ENCODE measurements at places on chromosomes 7 and 10.
A peak's percentile ranks its signal among the peaks of the same experiment; 100 is the strongest.

- no peak for DNase-seq
Observed at GRCh38 chr7:109699661-109700060, 1130.0 kb downstream of the DNAJB9 start.

DNA sequence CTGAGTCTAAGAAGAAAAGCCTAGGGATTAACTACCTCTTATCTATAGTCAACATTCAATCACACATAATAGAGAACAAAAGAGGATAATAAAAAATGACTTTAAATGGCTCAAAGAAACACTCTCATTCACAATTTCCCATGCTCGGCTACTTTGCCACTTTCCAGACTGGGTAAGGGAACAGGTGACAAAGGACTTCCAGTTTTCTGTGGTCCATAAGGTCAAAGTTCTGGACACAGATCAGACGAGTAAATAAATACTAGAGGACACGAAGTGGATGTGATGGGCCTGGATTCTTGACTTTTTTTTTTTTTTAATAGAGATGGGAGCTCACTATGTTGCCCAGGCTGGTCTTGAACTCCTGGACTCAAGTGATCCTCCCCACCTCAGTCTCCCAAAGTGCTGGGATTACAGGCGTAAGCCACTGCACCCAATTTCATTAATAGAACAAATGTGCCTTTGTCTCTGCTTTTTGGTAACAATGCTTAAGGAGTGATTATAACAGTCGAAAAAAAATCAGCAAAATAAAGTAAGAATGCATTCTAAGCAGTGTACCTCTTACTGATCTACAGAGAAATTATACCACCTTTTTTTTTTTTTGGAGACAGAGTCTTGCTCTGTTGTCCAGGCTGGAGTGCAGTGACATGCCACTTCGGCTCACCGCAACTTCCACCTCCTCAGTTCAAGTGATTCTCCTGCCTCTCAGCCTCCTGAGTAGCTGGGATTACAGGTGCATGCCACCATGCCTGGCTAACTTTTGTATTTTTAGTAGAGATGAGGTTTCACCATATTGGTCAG, 70.6 kb downstream of the WAPL start:
- DNase-seq: no peak

- DNase-seq: no peak
Observed at GRCh38 chr10:75645704-75646103, 214.3 kb downstream of the LRMDA start.

GRCh38 chr7:132272763-132273371, 303.4 kb downstream of the PLXNA4 start:
- DNase-seq: no peak

DNA sequence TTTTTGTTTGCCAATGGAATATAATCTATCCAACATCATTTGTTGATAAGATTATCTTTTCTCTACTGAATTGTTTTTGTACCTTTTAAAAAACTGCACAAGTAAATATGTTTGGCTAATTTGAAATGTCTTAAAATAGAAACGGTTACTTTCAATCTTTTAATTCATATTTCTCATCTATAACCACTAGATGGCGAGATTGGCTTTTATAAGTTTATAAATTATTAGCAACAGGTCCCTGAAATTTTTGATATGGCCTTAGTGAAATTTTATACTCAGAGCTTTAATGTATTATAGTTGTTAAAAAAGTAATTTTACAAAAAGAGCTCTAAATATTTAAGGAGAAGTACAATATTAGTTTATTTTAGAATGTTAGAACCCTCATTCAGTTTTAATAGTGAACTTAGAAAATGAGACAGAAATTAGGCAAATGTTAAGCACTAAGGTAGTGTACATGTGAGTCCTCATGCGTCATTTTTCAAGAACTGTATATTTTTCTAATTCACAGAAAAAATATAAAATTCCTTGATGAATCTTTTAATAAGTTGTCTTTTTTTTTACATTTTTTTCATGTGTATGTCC, 592.5 kb downstream of the ARL4A start:
- no peak for DNase-seq

DNA sequence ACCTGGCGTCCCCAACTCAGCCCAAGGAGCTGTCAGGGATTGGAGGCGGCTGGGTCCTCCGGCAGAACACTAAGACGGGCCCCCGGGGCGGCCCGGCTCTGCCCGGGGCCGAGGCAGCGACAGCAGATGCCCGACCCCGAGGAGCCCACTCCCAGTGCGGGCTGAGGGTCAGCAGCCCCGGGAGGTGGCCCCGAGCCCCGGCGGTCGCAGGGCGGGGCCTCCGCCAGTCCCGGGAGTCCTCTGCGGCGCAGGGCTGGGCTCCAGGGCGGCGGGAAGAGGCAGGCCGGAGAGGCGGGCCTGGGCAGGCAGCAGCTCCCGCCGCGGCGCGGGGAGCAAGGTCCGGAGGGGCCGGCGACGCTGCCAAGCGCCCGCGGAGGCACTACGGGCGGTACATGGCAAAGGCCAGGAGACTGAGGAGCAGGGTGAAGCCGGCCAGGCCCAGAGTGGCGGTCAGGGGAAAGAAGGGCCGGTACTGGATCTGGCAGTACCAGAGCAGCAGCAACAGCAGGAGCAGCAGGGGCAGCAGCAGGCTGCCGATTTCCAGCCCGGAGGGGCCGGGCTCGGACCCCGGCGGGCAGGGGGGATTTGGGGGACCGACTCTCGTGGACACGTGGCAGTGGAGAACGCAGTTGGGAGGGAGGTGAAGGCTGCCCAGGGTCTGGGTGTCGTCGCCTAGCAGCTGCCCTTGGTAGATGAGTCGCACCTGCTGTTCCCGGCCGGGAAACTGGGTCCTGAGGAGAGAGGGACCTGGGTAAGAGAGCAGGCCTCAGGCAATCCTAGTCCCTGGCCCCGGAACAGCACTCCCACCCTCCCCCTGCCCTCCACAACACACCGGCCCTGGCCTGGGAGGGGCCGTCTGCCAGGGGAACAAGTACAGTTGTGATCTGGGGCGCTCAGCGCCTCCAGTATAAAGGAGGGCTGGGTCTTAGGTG, 827 bp upstream of the FASTK start:
- peak; percentile 73 for DNase-seq

- DNase-seq: no peak
Observed at GRCh38 chr7:128347647-128348097, 4.0 kb upstream of the RBM28 start.

- DNase-seq: no peak
Observed at GRCh38 chr7:55099066-55099820, 80.4 kb downstream of the EGFR start.

- DNase-seq: no peak
Observed at GRCh38 chr10:128095027-128095752, 31.0 kb downstream of the MKI67 start.

DNA sequence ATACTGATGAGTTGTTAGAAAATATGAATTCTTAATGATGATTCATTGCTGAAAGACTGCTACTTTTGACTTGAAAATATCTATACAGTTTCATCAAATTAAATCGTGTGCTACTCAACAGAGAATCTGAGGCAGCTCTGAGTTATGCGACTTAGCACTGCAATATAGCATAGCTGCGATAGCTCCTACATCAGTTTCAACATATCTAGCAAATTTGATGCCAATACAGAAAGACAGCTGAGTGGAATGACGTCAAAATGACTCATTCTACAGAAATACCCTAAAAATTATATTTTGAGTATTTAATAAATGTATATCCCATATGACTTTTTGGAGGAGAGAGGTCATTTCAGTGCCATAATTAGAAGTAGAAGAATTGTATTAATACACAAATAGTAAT, 1.1 kb upstream of the TARP start:
- no peak for DNase-seq

DNA sequence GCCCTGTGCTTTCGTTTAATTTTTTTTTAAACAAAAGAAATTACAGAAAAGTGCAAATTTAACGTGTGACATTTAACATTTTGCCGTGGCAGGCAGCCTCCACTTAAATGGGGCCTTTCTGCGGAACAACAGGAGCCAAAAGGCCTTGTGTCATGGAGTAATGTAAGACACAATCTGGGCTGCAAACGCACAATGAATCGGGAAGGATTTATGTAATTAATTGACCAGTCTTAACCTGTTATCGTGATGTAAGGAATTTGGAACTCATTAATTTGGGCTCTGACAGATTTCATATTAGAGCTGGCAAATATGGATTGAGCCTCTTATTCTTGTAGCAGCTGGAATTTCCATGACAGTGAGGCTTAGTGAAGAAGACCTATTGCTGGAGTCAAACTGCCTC, 86.4 kb downstream of the SNX10 start:
- no peak for DNase-seq

DNA sequence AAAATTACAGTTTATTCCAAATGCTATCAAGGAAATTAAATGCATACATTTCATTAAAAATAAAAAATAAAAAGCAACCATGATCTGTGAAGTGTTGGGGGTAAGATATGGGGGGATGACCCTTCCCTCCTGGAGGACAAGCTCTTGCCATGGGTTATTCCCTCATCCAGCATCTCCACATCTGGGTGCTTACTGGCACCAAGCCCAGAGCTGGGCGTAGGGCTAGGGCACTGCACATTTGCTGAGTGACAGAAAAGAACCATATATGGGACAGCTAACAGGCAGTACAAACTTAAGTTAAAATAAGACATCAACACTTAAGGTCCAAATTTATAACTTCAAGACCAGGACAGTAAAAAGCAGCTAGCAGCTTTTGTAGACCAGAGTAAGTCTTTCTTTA, 10.2 kb downstream of the CCDC6 start:
- DNase-seq: no peak

- DNase-seq: peak; percentile 79
Observed at GRCh38 chr10:2925631-2926030, 141.7 kb upstream of the PFKP start.

- DNase-seq: no peak
Observed at GRCh38 chr10:89699581-89700064, 1.8 kb upstream of the KIF20B start.

DNA sequence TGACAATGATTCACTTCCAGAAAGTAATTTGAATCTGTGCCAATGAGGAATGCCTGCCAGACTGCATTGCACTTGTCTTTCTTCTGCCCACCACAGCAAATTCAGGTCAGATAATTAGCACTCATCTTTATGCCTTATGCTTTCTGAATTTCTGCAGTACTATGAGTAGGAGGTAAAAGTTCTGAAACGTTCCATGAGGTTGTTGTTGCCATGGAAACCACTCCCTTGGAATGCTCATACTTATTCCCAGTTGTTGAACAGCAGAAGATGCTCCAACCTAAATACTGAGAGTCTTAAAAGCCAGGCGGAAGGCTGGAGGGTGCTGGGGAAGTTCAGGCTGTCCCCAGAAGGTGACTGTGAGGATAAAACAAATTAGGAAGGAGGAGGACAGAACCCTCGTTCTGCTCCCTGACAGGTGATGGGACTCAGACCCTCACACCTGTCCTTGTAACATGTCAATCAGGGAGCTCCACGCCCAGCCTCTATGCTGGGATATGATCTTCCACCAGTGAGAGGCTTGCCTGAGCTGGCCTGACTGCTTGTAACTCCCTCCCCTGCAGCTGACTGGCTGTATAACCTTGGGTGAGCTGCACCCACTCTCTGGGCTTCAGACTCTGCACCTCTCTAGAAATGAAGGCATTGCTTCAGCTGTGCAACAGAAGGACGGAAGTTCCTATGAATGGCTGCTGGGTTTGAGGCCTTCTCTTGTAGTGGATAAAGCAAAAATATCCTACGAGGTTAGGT, 554.3 kb upstream of the MGMT start:
- DNase-seq: no peak

GRCh38 chr7:23207021-23207420, 25.2 kb downstream of the NUP42 start:
- no peak for DNase-seq

GRCh38 chr7:53110425-53110824, 75.0 kb downstream of the POM121L12 start:
- DNase-seq: no peak

- no peak for DNase-seq
Observed at GRCh38 chr10:119514819-119515218, 27.7 kb downstream of the RGS10 start.

GRCh38 chr7:23925088-23925487, 215.1 kb downstream of the STK31 start:
- no peak for DNase-seq

- peak; percentile 55 for DNase-seq
Observed at GRCh38 chr7:12210179-12211053, 678 bp upstream of the TMEM106B start.

GRCh38 chr7:28998105-28998504, 40.0 kb upstream of the TRIL start:
- DNase-seq: no peak

- DNase-seq: no peak
Observed at GRCh38 chr10:61329854-61330253, 123.3 kb downstream of the TMEM26 start.

- no peak for DNase-seq
Observed at GRCh38 chr7:85882335-85882734, 695.5 kb upstream of the SEMA3D start.

DNA sequence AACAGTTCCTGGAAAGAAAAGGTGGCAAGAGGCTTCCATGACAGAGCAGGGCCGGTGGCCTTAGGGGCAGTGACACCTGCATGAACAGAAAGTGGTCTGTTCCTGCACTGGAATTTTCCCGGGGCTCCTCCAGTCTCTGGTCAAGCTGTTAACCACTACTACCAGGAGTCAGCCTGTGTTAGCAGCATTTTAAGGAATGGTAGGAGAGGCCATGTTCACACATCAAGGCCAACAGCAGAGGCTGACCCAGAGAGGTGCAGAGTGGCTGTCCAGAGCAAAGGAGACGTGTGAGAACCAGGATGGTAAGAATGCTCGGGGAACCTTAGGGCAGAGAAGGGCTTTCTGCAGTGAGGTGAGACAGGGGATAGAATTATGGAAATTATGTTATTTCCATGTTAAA, 8.5 kb downstream of the H2BK1 start:
- DNase-seq: no peak

- no peak for DNase-seq
Observed at GRCh38 chr10:27088119-27089044, 11.9 kb downstream of the ANKRD26 start.

- no peak for DNase-seq
Observed at GRCh38 chr7:121832347-121832746, 40.6 kb upstream of the PTPRZ1 start.

GRCh38 chr10:87790185-87790584, 27.8 kb downstream of the ATAD1 start:
- DNase-seq: no peak

DNA sequence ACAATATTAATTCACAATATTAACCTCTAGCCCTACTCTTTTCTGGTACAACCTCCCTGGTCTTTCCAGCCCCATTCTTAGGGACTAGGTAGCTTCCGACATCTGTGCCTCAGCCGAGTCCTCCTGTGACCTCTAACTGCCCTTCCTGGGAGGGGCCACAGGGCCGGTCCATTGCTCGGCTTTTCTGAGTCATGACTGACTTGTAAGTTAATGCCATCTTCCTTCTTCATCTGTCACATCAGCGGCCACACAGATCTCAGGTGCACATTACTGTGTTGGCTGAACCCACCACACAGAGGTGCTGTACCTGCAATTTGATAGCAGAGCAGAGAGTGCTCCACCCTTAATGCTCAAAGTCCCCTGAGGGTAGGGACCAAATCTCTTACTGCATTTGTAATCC, 4.1 kb upstream of the CPA4 start:
- DNase-seq: no peak

- DNase-seq: no peak
Observed at GRCh38 chr10:119031496-119032059, 2.1 kb downstream of the NANOS1 start.

- DNase-seq: peak; percentile 23
Observed at GRCh38 chr10:132364594-132364970, 32.4 kb upstream of the PWWP2B start.
